ENCODE measurements at places on chromosomes 5 and 9. TPM values are rescaled to one million over a fixed set of nuclear protein-coding genes. Genes with fewer than 3 reads are reported as not detected.
A peak's percentile ranks its signal among the peaks of the same experiment; 100 is the strongest.

CCNI2 gene
- total RNA-seq, result 0.04 TPM

PCDHGA9 gene
- total RNA-seq, result 1.8 TPM

SLC34A3 gene
- total RNA-seq, result not detected

SHOC1 gene
- not detected for total RNA-seq

- DNase-seq, result no peak
These were observed 354.4 kb downstream of the DIRAS2 start for GRCh38 chr9:90288275-90288639.

- peak; percentile 74 for DNase-seq
These were observed 61.8 kb downstream of the PFDN1 start for GRCh38 chr5:140240987-140241706.

GRCh38 chr9:137305060-137305797 is 3.2 kb upstream of the NRARP start:
- no peak for DNase-seq

GRCh38 chr9:73081979-73082657 is 69.5 kb upstream of the ANXA1 start:
- peak; percentile 71 for DNase-seq

- DNase-seq, result no peak
These were observed 460.7 kb downstream of the NTRK2 start for GRCh38 chr9:85130260-85130659.

DNA sequence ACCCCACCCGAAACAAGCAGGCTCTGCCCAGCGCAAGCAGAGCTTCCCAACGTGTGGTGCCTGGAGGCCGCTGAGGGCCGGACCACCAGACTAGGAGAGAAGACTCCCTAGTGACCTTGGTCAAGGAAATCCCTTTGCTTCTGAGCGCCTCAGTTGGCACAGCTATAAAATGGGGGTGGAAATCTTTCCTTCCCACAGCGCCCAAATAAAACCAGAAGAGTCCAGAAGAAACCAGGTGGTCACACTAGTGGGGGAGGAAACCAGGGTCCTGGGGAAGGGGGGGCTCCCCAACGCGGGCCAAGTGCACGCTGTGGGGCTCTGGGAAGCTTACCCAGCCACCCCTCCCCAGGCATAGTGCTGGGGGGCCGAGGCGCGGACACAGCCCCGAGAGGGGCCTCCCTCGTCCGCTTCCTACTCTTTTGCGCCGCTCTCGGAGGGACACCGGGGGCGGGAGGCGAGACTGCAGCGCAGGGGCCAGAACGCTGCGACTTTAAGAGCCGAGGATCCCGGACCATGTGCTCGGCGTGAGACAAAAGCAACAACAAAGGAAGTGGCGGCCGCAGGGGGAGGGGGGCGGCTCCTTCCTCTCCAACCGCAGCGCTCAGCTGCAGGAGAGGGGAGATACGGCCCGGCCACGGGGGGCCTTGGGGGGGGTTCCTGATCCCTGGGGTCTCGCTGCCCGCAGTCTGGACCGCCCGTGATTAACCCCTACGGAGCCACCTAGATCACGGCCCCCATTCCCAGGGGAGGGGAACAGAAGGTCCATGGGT is 885 bp downstream of the RNF44 start:
- DNase-seq, result peak; percentile 52

GRCh38 chr9:105251733-105252404 is 7.4 kb downstream of the SLC44A1 start:
- no peak for DNase-seq
